EH (cell line): ENCODE measurements at places on chromosomes 7 and 10.

DNA sequence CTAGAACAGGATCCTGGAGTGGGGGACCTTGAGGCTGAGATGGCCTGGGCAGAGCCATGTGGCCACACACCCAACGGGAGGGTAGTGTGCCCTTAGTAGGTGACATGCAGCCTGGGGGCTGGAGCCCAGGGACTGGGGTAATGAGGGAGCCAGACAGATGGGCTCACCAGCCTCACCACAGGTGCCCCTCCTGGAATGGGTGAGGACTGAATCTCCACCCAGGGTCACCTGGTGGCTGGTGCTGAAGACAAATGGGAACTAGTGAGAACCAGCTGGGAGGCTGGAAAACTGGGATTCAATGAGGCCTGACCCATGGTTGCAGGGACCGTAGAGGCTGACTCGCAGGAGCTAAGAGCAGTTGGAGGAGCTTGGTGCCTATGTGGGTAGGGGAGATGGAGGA, 6.1 kb downstream of the ZP3 start:
- no peak for DNase-seq

GRCh38 chr7:103140061-103140460, 8.8 kb downstream of the NAPEPLD start:
- peak; percentile 22 for DNase-seq

DNA sequence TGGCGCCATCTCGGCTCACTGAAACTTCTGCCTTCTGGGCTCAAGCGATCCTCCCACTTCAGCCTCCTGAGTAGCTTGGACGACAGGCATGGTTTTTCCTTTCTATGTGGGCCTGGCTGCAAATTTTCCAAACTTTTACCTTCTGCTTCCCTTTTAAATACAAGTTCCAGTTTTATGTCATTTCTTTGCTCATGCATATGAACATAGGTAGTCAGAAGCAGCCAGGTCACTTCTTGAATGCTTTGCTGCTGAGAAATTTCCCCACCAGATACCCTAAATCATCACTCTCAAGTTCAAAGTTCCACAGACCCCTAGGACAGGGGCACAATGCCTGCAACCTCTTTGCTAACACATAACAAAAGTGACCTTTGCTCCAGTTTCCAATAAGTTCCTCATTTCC, 21.6 kb upstream of the RPEL1 start:
- no peak for DNase-seq

DNA sequence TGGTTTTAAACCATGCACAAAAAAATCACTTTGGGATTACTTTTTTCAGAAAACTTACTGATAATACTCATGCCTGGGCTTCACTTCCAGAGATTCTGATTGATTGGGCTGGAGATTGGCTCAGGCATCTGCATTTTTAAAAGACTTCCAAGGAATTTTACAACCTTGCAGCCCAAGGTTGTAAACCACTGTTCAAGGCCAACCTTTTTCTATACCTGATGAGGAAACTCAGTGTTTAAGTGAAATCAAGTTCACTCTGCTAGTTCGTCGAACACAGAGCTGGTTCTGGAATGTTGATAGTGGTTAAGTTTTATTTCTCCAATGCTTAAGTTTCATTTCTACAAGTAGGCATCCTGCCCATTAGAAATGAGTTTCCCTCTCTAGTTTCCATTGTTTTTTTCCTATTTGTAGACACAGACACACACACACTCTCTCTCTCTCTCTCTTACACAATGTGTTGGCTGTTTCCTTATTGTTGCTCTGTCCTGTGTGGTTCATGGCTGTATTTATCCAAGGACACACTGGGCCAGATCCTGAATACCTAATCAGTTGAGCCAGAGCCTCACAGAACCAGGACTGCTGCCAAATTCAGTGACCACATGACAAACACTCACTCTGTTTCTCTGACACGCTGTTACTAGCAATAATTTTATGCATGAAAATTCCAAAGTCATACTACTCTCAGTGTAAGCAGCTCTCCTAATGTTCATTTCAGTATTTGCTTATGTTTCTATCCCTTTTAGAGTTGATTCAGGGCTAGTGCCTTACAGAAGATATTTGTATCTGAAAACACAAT, 3.7 kb upstream of the IFIT1B start:
- DNase-seq, result peak; percentile 96

GRCh38 chr7:1545417-1546246, 10.4 kb downstream of the TMEM184A start:
- no peak for DNase-seq

- DNase-seq, result no peak
Observed at GRCh38 chr10:91537614-91538383, 95.1 kb downstream of the PPP1R3C start.

GRCh38 chr10:131231965-131232541, 79.5 kb downstream of the TCERG1L start:
- DNase-seq, result no peak

DNA sequence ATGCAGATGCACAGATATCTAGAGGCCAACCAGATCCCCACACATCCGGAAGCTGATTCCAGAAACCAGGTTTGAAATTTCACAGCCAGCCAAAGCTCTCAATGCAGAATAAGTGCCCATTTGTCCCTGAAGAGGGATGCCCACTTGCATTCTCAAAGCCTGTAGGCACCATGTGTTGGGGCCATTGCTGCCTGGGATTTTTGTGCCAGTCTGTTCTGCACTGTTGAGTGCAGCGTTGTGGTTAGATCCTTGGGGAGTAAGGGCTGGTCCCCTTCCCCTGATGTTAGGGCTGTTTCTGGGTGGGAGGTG, 62.4 kb downstream of the EEPD1 start:
- DNase-seq, result no peak

DNA sequence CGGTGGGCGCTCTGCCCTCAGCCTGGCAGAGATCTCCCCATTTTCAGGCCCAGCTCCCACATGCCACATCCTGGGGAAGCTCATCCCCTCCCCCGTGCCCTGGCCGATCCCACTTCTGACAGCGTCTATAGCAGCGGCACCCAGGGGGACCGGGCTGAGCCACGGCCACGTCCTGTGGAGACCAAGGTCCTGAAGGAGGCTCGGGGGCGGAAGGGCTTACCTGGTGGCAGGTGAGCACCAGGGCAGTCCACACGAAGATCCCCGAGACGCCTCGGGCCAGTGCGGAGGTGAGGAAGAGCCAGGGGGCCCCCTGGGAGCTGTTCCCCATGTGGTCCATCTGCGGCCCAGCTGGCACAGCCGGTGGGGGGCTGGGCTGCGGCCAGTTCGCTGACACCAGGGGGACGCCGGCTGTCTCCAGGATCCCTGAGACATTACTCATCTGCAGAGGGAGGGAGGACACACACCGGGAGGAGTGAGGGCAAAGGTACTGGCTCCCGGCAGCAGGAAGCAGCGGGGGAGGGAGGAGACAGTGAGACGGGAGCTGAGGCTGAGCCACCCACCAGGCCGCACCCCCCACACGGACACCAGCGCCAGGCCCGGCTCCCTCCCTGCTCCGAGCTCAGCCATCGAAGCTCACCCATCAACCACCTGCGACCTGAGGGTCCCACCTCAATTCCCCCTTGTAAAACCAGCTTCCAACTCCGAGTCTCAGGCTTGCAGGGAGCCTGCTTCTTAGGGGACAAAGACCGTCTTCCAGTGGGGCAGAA, 776 bp downstream of the TMEM184A start:
- peak; percentile 95 for DNase-seq

DNA sequence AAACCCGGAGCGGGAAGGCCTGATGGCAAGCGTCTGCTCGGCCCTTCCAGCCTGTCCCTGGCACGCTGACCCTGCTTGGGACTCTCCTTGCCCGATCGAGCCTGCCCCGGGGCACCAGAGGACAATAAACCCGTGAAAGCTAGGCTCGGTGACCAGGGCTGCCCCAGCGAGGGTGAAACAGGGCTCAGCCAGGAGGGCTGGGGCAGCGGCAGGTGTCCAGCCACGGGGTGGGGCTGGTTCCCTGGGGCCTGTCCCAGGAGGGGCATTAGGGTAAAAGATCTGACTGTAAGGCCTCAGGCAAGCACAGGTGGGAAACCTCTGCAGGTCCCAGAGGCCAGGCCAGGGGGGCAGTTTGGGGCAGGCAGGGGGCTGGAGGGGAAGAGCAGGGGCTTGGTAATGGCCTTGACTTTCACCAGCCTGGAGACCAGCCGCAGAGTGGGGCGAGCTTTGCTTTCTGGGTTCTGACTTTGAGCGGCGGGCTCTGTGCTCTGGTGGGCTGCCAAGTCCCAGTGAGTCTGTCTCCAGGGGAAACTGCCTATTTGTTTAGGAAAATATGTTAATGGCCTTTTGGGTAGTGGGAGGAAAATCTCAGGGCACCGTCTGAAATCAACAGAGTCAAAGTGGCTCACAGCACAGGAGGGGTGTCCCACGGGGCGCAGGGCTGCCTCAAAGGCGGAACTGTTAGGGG, 68.2 kb upstream of the INPP5A start:
- DNase-seq, result no peak

DNA sequence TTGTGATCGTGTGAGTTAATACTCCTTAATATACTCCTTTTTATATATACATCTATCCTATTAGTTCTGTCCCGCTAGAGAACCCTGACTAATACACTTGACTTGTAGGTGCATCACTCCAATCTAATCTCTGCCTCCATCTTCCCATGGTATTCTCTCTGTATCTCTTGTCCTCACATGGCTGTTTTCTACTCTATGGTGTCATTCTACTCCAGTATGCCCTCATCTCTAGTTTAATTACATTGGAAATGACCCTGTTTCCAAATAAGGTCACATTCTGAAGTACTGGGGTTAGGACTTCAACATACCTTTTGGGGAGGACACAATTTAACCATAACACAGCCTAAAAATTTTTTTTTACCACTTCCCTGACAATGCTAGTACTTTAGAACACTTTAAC, 25.8 kb upstream of the TNKS2 start:
- no peak for DNase-seq

DNA sequence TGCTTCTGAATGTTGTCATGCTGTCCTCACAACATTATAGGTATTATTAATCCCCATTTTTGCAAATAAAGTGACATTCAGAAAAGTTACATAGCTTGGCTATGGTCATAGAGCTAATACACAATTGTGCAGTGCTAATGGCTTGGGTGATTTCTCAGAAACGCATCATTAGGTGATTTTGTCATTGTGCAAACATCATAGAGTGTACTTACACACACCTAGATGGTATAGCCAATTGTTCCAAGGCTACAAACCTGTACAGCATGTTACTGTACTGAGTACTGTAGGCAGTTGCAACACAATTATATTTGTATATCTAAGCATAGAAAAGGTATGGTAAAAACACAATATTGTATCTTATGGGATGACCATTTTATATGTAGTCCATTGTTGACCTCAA, 91.0 kb downstream of the BTAF1 start:
- no peak for DNase-seq

DNA sequence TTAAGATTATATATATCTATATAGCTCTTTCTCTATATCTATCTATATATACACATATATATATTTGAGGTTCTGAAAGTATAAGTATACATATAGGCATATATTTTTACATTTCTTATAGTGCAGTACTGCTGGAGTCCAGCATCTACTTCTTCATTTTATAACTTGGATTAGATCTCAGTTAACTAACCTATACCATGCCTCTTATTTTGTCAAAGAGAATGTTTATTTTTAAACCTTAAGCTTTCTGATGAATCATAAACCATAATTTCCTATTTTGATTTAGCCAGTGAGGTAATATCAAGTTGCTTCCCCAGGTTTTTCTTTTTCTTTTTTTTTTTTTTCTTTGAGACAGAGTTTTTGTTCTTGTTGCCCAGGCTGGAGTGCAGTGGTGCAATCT, 8.1 kb downstream of the ZNF32 start:
- DNase-seq, result no peak

DNA sequence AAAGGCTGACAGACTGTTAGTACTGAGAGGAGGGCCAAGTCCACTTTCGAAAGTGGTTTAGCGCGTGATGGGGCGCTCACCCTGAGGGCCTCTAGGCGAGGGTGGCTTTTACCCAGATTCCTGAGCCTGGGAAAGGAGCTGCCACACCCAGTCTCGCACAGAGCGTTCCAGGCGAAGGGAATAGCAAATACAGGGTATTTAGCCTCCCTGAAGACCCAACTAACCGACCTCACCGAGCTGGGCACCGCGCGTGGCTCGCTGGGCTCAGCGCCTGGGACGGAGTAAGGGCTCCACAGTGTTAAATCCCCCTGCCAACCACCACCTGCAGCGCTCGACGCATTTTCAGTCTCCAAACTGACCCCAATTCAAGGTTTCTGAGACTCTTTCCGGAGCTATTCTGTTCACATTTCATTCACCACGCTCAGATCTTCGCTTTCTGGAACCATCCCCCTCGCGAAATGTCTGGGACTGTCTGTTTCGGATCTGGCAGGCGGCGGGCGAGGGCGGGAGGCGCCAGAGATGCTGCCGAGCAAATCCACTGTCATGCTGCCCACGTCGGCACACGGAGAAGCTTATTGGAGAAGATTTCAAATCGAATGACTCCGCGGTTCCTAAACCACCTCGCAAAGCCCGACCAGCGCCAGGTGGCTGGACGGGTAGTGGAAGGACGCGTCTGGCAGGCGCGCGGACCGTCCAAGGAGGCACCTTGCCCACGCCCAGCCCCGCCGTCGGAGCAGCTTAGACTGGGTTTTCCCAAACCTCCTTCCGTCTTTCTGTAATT, 1.4 kb upstream of the OSBPL3 start:
- DNase-seq, result peak; percentile 75

GRCh38 chr10:63366933-63367332, 98.8 kb downstream of the JMJD1C start:
- DNase-seq, result no peak

GRCh38 chr10:4196183-4196582, 411.2 kb upstream of the KLF6 start:
- DNase-seq, result no peak

DNA sequence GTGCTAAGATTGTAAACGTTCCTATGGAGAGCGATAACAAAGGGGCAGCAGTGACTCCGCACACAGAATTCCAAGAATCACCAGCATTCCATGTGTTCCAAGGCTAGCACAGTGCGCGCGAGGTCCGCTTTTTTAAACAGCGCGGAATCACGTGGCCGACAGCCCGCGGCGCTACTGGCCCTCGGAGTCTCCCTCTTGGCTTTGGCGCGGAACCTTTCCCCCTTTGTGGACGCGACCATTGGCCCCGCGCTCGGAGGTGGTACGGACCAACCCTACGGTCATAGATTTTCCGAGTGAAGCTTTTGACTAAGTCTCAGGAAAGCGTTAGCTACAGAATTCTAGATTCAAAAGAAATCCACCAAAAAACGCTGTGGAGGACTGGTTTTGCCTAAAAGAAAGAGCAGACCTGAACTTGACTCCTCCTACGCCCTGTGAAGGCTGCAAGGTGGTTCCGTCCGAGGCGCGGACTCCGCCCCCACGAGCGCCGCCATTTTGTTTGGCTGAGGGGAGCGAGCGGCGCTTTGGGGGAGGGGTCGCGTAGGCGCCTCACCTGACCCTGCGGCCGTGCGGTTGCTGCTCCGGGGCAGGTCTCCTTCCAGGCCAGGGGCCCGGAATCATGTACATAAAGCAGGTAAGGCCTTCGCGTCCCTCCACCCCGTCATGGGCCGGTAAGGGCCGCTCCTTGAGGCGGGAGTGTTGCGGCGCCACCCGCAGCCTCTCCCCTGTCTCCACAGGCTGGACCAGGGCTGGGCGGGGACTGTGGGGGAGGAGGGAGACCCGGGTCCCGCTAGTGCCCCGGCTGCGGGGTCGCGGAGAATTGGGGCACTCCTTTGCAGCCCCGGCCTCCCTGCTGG, at the start of gene SMC3:
Gene SMC3 (plus strand): TSS at position 495 of the 854 bp plus-strand sequence. CDS start 122 bp downstream, at position 617.
- DNase-seq, result peak; percentile 98
